Activated T-helper 1 cell treated with Interleukin-2 at 50 U/mL for 16 hours (primary cell): ENCODE measurements at places on chromosomes 6 and 20.

- DNase-seq: no peak
These were observed 8.9 kb downstream of the REM1 start for GRCh38 chr20:31484001-31484400.

DNA sequence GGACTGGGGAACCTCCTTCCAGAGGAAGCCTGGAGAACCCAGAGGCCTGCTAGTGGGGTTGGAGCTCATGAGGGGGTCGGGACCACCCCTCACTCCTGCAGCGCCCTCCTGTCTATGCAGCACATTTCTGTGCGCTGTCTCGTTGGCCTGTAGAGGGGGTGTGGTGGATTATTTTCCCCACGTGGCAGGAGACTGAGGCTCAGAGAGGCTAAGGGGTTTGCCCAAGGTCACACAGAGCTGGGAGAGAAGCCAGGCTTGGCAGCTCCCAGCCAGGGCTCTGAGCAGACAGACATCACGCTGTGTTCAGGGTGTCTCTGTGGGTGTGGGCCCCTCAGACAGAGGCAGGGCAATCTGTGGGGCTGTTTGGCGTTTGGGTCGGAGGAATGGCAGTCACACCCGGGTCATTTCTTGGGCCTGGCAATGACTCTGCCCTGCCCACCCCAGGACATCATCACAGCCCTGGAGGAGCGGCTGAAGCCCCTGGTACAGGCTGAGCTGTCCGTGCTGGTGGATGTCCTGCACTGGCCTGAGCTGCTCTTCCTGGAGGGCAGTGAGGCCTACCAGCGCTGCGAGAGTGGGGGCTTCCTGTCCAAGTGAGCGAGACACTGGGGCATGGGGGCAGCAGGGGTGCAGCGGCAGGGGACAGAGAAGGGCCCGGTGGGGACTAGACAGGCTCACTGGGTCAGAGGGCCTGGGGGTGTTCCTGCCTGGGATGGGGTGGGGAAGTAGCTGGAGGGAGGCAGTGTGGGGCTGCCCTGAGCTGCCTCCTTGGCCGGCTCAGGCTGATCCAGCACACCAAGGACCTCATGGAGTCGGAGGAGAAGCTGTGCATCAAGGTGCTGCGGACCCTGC lies 27.7 kb downstream of the UQCC2 start:
- no peak for DNase-seq

DNA sequence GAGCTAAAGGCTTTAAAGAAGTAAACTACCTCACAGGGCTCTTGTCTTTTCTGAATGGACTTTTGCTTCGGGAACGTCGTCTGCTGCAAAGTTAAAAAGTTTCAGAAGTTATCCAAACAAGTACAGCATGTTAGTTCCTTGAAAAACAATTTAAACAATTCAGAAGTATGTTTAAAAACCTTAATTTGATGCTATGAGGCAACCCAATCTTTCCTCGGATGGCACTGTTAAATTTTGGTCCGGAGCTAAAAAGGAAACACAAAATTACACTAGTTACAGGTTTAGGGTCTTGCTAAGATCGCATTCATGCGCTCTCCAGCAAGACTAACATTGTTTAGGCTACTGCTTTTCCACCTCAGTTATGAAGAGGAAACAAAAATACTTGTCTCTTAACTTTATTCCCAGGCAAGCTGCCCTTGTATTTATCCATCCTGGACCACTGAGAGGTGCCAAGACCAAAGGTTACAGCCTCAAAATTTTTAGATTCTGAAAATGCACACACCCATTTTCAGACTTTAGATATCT lies 12.7 kb downstream of the RBM39 start:
- no peak for DNase-seq

DNA sequence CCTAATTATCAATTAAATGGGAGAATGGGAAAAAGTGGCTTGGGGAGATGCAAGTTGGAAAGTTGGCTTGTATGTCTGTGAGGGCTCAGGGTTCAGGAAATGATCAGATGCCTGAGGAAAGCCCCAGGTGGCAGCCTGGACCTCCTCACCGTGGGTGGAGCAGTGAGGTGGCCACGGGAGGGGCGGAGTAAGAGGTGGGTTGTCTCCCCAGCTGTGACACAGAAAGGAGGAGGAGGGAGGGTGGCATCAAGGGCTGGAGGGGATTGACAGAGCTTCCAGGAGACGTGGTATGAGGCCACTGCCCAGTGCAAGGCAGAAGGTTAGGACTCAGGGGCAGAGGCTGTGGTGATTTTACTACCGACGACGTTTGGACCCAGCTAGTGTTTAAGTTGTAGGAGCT lies 672.2 kb downstream of the PRKN start:
- DNase-seq: no peak

DNA sequence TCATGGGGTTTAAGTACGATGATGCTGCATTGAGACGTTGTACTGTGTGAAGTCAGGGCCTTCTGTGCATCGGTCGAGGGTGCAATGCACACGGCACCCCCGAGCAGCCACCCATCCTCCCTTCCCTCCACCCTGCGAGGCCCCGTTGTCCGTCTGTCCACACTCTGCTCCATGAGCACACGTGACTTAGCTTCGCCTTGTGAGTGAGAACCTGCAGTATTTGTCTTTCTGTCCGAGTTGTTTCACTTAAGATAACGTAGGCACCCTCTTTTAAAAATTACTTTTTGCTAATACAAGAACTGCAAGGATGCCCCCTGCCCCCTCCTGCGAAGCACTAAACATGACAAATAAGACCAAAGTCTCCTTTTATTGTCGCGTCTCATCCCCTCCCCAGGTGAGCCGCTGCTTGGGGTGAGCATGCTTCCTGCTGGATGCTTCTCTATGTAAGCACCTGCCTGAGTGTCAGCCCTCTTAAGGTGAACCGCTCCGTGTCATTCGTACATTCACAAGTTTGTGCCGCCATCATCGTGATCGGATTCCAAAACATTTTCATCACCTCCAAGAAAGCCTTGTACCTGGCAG lies 3.6 kb upstream of the RBBP8NL start:
- no peak for DNase-seq

DNA sequence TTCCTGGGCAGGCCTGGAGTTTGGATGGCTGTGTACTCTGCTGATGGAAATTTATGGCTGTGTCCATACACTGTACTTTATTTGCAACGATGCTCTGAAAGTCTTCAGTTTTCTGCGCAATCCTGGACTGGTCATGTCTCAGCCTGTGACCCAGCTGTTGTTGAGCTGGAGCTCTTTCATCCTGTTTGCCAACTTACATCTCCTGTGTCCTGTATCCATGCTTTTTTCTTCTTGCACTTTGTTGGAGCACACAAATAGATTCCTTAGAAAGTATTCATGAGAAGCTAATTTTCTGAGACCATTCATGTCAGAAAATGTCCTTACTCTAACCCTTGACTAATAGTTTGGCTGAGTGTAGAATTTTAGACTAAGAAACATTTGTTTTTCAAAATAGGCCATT lies 251.2 kb downstream of the BCKDHB start:
- no peak for DNase-seq

GRCh38 chr6:56995347-56995902 lies 40.5 kb downstream of the BEND6 start:
- DNase-seq: no peak

DNA sequence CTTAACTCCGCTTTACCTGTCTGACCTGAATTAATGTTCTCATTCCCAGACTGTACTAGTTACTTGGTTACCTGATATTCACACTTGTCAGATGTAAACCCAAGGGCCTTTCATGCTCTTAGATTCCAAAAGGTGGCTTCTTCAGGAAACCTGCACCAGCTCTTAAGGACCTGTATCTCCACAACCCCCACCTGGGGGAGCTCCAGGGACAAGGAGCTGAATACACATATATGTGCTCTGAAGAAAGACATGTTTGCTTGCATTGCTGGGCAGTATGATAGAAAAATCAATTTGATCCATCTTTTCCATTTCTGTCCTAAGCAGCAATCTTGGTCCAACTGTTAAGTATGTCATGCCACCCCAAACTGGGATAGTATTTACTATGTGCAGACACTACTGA lies 64.8 kb upstream of the POU3F2 start:
- DNase-seq: no peak

- DNase-seq: no peak
These were observed 154.6 kb upstream of the PROKR2 start for GRCh38 chr20:5471368-5471767.

DNA sequence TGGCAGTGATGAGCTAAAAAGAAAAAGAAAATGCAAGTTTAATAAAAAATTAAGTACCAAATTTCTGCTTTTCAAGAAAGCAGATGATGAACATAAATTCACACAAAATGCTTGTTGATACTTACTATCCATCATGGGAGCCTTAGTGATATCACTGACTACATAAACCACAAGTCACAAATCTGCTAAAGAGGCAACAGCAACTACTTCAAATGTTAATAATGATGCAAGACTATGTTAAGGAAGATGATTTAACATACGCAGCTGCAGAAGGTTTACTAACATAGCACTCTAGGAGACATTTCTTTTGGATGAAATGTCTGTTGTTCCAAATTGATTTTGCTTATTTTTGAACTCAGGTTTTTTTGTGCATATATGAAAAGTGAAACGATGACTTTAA lies 18.6 kb downstream of the FYN start:
- DNase-seq: no peak

- no peak for DNase-seq
These were observed 13.2 kb downstream of the CITED2 start for GRCh38 chr6:139361211-139361610.

DNA sequence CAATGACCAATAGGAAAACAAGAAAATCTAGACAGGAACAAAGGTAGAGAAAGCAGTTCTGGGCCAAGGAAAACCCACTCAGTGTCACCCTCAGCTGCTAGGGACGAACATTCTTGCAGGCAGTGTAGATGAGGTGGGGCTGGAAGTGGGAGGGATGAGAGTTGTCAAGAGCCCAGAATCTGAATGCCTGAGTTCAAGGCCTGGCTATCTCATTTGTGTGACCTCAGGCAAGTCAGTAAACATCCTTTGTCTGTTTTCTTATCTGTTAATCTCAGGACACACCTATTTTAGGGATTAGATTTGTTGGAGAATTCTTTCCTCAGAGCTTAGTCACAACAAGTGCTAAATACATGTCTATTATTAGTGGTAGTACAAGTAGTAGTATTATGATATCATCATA lies 50.9 kb upstream of the KIF16B start:
- DNase-seq: no peak

- no peak for DNase-seq
These were observed 38.5 kb downstream of the FBXL4 start for GRCh38 chr6:98909236-98909635.

DNA sequence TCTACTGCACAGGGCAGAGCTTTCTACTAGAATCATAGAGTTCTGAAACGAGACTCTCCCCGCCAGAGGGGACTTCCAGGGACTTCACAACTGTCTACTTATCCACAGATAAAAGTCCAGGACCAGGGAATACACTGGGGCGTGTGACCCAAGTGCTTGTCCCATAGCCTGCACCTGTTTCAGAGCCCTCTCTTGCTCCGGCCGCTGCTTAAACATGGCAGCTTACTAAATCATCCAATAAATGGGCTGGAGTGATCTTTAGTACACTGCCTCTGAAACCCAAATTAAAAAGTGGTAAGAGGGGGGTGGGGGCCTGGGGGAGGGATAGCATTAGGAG lies 8.9 kb upstream of the RAB44 start:
- DNase-seq: no peak

DNA sequence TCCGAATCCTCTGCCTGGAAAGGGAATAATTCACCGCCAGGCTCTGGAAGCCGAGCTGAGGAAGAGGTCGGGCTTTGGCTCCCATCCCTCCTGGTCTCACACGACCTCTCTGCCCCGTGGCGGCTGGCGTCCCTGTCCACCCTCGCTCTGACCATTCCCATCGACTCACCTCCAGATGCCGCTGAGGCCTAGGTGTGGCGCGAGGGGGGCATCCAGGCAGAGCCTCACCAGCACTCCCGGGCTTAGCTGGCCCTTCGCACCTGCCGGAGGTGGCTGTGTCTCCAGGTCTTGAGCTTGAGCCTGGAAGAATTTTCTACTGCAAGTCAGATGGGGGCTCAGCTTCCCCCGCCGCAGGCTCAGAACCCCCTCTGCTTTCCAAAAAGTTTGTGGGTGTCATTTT lies 28.5 kb upstream of the SMOC2 start:
- DNase-seq: no peak

GRCh38 chr20:611047-611842 lies 1.1 kb upstream of the TCF15 start:
- DNase-seq: no peak

DNA sequence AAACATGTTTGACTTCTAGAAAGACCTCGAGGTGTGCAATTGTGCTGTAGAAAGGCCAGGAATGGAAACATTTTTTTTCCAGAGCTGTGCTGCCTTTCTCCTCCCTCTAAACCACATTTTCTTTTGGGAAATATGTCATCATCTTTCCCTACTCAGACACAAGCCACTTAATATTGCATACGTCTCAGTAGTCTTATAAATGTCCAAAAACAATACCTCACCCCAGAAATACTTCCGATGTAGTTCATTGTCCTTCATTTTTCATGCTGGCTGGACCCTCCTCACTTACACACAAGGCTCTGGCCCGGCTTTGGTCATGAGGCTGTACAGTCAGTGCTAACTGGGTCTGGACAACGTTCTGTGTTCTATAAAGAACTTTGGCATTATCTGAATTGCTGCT lies 126.4 kb downstream of the SCML4 start:
- no peak for DNase-seq

DNA sequence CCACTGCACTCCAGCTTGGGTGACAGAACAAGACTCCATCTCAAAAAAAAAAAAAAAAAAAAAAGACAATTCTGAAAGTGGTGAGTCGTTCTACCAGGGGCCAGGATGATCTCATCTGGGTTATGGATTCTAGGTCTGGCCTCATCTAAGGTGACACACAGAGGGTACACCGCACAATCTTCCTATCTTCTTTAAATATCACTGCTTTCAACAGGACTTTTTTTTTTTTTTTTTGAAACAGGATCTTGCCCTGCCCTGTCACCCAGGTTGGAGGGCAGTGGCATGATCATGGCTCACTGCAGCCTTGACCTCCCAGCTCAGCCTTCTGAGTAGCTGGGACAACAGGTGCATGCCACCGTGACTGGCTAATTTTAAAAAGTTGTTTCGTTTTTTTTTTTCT lies 67.7 kb downstream of the SLC16A10 start:
- no peak for DNase-seq

- no peak for DNase-seq
These were observed 1.5 kb downstream of the TAF4 start for GRCh38 chr20:62063981-62064769.

DNA sequence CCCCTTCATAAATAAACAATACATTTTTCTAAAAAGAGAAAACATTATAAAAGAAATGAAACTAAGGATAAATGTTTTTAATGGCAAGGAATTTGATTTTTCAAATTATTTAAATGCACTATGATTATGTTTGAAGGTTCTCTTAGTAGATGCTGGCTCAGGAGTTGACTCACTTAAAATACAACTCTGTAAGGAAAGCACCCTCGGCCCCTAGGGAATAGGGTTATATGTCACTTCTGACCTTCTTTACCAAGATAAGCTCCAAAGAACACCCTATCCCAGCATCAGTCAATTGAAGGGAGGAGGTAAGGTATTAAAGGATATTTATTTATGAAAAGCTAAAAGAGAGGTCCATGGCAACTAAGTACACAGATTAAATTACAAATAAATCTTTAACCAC lies 6.8 kb downstream of the SNAP91 start:
- DNase-seq: no peak

DNA sequence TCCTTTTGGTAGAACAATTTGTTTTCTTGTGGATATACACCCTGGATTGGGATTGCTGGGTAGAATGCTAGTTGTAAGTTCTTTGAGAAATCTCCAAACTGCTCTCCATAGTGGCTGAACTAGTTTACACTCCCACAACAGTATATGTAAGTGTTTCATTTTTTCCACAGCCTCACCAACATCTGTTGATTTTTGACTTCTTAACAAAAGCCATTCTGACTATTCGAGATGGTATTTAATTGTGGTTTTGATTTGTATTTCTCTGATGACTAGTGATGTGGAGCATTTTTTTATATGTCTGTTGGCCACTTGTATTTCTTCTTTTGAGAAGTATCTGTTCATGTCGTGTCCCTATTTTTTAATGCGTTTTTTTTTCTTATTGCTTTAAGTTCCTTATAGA lies 444.1 kb downstream of the CBLN4 start:
- DNase-seq: no peak
